Left renal cortex interstitium (tissue), 4 donors: ENCODE measurements at places on chromosomes 7 and 10. TPM values are rescaled to one million over a fixed set of nuclear protein-coding genes. Genes with fewer than 3 reads are reported as not detected.

Gene UFSP1
- polyA plus RNA-seq = 1.4 TPM

Gene PLEKHS1
- not detected for polyA plus RNA-seq

Gene GPR26
- 0.05 TPM for polyA plus RNA-seq

Gene HYAL4
- 0.07 TPM for polyA plus RNA-seq

Gene HUS1
- 16.6 TPM for polyA plus RNA-seq

DNA sequence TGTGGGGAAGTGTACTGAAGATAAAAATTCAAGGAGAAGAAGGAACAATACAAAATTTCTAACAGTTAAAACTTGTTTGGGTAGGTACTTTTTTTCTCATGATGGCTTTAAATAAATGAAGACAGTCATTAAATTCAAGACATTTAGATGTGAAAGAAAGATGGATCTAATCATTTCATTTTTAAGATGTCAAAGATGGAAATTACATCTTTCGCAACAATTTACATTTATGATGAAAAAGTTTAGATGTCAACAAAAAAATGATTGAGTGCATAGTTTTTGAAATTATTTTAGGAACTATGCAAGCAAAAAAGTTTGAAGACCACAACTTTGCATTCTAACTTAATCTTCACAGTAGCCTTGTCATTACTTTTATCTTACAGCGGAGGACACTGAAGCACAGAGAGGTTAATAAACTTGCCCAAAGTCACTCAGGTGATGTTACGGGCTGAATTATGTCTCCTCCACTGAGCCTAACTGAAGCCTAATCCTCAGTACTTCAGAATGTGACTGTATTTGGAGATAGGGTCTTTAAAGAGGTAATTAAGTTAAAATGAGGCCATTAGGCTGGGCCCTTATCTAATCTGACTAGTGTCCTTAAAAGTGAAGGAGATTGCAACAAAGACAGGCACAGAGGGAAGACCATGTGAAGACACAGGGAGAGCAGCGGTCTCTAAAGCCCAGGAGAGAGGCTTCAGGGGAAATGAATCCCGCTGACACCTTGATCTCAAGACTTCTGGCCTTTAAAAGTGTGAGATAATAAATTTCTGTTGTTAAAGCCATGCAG, 48.2 kb downstream of the VSTM4 start:
- DNase-seq = no peak

GRCh38 chr10:59905731-59906416, 482 bp downstream of the CCDC6 start:
- DNase-seq = peak; percentile 21

DNA sequence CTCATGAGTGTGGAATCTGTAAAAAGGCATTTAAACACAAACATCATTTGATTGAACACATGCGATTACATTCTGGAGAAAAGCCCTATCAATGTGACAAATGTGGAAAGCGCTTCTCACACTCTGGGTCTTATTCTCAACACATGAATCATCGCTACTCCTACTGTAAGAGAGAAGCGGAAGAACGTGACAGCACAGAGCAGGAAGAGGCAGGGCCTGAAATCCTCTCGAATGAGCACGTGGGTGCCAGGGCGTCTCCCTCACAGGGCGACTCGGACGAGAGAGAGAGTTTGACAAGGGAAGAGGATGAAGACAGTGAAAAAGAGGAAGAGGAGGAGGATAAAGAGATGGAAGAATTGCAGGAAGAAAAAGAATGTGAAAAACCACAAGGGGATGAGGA, 207.7 kb downstream of the ZEB1 start:
- DNase-seq = no peak
